K562 (cell line): ENCODE measurements at places on chromosomes 4 and X. TPM values are rescaled to one million over a fixed set of nuclear protein-coding genes. Genes with fewer than 3 reads are reported as not detected.

Gene RLIM
- total RNA-seq = 19.9 and 22.4 TPM in 2 replicates

Gene GAGE12E
- not detected in 2 replicates for total RNA-seq

Gene THAP6
- 13.7 and 15.1 TPM in 2 replicates for total RNA-seq

Gene VCX3A
- total RNA-seq = 7.6 and 9.2 TPM in 2 replicates

Gene MAOA
- 1.9 and 3.5 TPM in 2 replicates for total RNA-seq

Gene P2RY8
- total RNA-seq = 0.31 and 0.72 TPM in 2 replicates

GRCh38 chrX:114800719-114801118 lies 216.7 kb downstream of the IL13RA2 start:
- peak; percentile 6 for DNase-seq

GRCh38 chr4:127965803-127966175 lies 583 bp downstream of the ABHD18 start:
- DNase-seq = peak; percentile 62

GRCh38 chr4:5952975-5953951 lies 60.4 kb upstream of the CRMP1 start:
- no peak for DNase-seq

DNA sequence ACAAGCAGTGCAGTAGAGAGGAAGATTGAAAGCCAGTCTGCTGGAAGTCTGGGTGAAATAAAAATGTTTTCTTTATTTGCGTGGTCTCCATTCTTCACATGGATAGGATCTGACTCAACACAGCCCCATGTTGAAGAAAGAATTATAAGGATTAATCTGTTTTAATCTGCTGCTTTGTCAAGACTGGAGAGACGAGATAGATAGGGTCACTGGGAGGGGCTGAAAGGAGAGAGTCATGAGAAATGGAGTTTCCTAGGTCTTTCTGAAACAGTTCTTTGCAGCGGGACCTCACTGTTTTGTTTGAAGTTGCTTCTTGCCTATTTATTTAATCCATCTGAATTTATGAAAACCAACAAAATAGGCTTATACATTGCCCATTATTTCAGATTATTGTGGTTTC lies 32.4 kb upstream of the RHOH start:
- DNase-seq = no peak

GRCh38 chr4:155371432-155372043 lies 5.2 kb downstream of the MAP9 start:
- DNase-seq = peak; percentile 6

DNA sequence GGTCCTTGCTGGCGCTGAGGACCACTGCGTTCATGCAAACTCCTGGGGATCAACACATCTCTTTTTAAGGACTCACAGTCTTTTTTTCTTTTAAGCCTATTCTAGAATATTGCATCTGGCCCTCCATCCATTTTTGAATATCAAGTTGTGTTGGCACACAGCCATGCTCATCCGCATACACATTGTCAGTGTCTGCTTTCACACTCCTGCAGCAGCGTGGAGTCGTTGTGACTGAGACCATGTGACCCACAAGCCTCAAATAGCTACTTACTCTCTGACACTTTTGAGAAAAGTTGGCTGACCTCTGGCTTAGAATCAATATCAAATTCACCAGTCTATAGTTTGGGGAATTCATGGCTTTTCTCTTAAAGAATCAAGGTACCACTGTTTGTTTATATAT lies 191.8 kb upstream of the S100G start:
- DNase-seq = no peak

- no peak for DNase-seq
Measured at GRCh38 chrX:94178145-94178788, 504.3 kb downstream of the FAM133A start.

GRCh38 chr4:120994521-120994920 lies 72.0 kb upstream of the PRDM5 start:
- DNase-seq = no peak

- DNase-seq = no peak
Measured at GRCh38 chrX:154399527-154400368, 1.6 kb downstream of the RPL10 start.

- no peak for DNase-seq
Measured at GRCh38 chr4:97653701-97654100, 489.6 kb downstream of the STPG2 start.

DNA sequence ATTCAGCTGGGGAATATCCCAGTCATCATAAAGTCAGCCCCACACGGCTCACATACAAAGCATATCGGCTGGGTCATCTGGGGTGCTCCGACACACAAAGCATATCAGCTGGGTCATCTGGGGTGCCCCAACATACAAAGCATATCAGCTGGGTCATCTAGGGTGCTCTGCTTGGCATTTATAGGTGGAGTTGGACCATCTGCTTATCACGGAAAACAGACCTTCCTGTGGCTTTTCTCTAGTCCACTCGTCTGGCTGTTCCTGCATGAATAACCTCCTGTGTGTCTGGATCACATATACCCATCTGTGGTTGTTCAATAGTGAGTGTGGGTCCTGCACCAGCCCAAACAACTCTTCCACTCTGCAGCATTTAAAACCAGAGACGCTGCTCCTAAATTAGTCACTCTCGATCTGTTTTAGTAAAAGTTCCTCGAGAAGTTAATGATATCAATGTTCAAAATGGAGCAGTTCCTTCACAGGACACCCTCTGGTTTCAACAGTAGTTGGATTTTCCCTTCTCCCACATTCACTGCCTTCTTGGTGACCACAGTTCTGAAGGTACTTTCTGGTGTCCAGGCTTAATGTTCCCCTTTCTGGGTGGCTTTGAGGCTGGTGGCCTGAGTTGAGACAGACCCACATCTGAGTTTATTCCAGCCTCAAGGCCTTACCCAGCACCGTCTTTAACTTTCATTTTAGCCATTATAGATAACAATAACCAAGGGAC lies 70.0 kb upstream of the FRG1 start:
- no peak for DNase-seq

- DNase-seq = no peak
Measured at GRCh38 chrX:23935106-23935505, 27.3 kb downstream of the CXorf58 start.

DNA sequence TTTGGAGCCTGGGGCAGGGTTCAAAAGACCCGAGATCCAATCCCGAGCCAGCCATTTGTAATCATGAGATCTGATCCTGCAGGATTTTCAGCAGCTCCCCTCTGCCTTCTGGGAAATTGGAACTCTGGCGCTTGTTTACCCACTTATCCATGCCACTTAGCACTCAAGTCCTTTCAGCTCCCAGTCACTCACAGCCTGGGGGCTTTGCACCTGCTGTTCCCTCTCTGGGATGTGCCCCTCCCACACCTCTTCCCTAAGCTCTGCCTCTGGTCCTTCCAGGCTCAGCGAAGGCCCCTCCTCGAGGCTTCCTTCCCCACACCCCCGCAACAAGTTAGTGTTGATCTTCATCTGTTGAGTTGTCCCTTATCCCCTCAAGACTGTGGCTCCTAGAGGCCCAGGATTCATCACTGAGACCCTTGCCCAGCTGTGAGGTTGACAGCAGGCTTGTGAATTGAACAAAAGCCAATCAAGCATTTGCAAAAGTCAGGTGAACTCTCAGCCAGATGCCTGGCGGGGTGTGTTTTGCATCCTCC lies 99.1 kb upstream of the AFAP1 start:
- no peak for DNase-seq

DNA sequence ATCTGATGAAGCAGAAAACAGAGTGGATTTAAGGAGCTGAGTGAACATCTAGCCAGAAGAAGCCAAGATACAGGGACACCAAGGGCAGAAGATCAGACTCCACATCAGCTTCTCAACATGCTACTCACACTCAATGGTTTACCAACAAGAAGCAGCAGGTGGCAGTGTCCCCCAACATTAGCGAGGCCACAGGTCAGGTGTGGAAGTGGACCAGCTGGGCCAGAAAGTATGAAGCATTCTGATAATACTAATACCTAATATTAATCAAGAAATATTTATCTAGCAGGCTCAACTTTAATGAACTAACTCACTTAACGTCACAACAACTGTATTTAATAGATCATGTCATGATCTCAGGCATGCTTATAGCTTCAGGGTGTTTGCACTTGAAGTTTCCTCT lies 73.4 kb upstream of the TTC29 start:
- DNase-seq = peak; percentile 53

DNA sequence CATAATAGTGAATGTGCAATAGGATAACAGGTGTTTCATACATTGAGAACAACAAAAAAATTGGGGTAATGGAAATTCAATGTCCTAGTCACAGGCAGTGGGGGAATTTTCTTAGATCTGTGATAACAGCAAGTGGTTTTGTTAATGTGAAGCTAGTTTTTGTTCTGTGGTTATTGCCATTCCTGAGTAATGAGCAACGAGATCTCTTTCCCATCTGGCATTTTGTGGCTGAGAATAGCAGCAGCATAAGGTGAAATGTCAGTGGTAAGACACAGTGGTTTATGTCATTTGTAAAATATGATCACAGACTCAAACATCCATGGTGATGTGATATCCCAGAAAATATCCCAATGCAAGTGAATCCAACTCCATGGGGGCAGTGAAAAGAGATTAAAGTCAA lies 497.5 kb downstream of the KCNIP4 start:
- DNase-seq = no peak
